CD8-positive, alpha-beta memory T cell (primary cell): ENCODE measurements at places on chromosomes 7 and 10.

DNA sequence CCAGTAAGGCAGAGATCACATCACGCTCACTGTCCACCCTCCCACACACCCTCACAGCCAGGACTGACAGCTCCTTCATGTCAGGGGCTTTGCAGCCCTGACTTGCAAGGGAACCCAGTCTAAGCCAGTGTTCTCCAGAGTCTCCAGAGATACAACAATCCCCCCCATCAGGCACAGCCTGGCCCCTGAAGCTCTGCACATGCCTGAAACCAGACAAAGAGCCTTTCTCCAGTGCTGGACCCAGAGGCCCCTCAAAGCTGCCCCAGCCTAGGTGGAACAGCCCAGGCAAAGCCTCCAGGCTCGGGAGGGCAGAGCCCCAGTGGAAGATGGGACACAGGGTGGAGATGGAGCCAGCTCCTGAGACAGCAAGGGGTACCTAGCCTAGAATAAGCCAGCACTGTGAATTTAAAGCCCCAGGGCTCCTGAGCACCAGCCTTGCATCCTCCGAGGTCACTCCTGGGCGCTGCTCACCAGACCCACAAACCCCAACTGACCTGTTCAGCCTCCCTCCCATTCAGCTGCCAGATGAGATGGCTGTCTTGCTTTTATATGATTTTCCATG, 50.2 kb downstream of the GRID1 start:
- DNase-seq: no peak

GRCh38 chr7:51633596-51633995, 317.0 kb upstream of the COBL start:
- no peak for DNase-seq

DNA sequence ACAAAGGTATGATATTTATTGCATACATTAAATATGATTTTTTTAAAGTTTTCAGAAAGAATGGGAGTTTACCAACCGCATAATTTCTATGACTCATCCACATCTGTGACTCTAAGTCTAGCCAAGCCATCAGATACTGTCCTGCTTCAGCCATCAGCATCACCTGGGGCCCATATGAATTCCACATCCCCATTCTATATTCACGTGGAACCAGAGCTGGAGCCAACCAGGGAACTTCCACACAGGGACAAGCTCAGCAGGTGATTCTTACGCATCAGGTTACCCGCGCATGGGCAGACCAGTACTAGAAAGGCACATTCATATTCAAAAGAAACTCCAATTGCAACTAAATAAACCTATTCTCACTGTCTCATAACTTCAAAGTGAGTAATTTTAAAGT, 817.7 kb upstream of the IGFBP3 start:
- DNase-seq: no peak

- no peak for DNase-seq
Observed at GRCh38 chr10:76303682-76304316, 872.4 kb downstream of the LRMDA start.

- DNase-seq: no peak
Observed at GRCh38 chr10:62456611-62457101, 82.5 kb downstream of the ZNF365 start.

DNA sequence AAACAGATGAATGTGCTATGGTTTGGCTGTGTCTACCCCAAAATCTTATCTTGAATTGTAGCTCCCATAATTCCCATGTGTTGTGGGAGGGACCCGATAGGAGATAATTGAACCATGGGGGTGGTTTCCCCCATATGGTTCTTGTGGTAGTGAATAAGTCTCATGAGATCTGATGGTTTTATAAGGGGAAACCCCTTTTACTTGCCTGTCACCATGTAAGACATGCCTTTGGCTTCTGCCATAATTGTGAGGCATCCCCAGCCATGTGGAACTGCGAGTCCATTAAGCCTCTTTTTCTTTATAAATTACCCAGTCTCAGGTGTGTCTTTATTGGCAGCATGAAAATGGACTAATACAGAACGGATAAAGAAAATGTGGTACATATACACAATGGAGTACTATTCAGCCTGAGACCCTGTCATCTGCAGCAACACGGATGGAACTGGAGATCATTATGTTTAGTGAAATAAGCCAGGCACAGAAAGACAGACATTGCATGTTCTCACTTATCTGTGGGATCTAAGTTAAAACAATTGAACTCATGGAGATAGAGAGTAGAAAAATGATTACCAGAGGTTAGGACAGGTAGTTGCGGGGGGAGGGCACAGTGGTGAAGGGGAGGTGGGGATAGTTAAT, 587.6 kb upstream of the NRP1 start:
- DNase-seq: no peak

DNA sequence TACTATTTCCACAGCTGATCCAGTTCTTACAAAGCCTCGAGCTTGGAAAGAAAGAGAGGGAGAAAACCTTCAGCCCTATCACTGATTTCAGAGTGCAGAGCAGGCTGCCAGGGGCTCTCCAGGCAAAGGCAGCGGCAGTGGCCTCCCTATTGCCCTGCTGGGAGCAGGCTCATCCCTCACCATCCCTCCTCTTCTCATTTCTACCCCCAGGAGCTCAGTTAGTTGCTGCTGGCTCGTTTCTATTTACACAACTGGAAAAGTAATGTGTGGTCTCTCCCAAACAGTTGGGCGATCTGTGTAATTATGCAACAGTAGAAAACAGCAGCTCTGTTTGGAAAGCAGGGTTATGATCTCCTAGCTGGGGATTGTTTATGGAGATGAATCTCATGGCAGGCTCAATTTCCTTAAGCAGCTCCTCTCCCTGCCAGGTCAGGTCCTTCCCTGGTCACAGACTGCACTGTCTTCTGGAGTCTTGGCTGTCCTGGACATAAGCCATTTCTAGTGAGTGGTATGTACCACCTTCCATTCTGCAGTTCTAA, 28.7 kb upstream of the TNS3 start:
- no peak for DNase-seq

GRCh38 chr10:92839191-92840085, 8.9 kb upstream of the EXOC6 start:
- DNase-seq: peak; percentile 60

- no peak for DNase-seq
Observed at GRCh38 chr10:71241114-71241829, 28.9 kb downstream of the UNC5B start.

GRCh38 chr10:132360766-132361447, 28.9 kb downstream of the LRRC27 start:
- DNase-seq: peak; percentile 13

DNA sequence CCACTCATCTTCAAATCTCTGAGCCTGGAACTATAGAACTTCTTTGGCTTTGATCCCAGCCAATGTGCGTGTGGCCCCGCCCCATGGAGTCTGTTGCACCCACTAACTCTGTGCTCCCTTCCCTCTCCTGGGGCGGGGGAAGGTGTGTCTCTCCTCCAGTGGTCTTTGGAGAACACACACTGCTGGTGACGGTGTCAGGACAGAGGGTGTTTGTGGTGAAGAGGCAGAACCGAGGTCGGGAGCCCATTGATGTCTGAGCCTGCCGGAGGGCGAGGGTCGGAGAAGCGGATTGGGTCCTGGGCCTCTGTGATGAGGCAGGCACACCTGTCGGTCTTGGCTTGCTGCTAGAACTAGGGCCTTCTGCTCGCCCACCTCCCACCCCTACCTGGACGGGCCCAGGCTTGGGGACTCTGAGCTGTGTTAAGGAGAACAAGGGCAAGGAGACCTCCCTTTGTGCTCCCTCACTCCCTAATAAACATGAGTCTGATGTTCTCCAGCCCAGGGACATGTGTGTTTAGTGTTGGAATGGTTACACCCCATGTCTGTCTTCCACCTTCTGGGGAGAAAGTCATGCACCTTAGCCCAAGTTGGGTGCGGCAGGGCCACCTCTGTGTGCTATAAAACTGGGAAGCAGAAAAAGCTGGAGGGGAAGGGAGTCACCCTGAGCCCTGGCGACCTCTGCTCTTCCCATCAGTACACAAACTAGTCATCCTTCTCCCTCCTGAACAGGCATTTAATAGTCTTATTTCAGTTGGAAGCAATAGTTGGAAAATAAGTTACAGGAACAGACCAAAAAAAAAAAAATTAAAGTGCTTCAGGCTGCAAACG, 4.6 kb downstream of the TRAPPC14 start:
- no peak for DNase-seq

DNA sequence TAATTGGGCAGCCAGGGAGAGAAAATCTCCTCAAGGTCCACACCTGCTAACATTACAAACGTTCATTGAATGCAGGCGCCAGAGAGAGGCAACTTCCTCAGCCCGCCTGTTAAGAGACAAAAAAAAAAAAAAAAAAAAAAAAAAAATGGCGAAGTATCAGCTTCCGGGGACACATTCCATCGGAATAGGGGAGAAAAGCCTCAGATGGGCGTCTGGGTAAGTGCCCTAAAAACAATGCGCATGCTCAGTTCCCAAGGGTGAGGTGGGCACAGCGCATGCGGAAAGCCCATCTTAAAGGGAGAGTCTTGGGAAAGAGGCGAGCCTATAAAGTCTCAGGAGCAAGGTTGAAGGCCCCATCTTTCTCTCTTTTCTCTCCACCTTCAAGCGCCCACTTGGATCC, 1139.7 kb upstream of the CELF2 start:
- no peak for DNase-seq

GRCh38 chr7:101094376-101094775, 9.1 kb downstream of the TRIM56 start:
- no peak for DNase-seq

GRCh38 chr7:105068886-105069285, 54.9 kb downstream of the KMT2E start:
- no peak for DNase-seq

- DNase-seq: no peak
Observed at GRCh38 chr10:60444494-60445064, 54.9 kb upstream of the ANK3 start.
